Left forelimb (tissue), 1 donor: ENCODE measurements at places on chromosomes 16 and 17.

GRCh38 chr16:65116818-65117430, 4.9 kb downstream of the CDH11 start:
- DNase-seq: no peak

- DNase-seq: peak; percentile 76
Observed at GRCh38 chr16:912684-913613, 57.8 kb downstream of the LMF1 start.

GRCh38 chr17:44277976-44278375, 10.0 kb upstream of the SLC4A1 start:
- no peak for DNase-seq

GRCh38 chr16:71883168-71883848, 674 bp downstream of the ZNF821 start:
- peak; percentile 80 for DNase-seq

DNA sequence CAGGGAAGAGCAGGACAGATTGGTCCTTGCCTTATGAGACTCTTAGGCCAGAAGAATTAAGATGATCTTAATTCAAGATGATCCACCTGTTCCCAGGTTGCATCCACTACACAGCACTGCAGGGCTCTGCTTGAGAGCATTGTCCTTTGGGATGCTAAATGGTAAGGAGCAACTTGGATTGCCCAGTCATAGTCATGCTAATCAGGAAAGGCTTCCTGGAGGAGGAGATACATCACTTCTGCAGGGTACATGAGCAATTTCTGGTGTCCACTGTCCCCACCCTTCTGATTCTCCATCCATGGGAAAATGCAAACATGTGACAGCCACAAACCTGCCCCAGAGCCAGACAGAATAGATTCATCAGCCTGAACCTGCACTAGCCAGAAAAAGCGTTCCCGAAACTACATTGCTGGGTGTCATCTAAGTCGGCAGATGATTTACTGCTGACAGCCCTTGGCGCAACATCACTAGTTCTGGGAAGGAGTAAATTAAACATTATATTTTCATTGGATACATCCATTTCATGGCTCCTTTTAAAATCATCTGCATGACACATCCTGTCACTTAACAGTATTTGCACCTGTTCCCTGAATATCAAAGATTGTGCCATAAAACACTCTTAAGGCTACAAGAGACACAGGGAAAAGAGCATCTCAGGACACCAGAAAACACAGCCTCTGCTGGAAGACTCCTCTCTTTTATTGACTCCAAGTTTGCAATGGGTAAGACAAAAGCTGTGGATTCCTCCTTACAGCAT, 282.2 kb downstream of the MAF start:
- DNase-seq: no peak
